NB4 (cell line): ENCODE measurements at places on chromosomes 12 and 14.

DNA sequence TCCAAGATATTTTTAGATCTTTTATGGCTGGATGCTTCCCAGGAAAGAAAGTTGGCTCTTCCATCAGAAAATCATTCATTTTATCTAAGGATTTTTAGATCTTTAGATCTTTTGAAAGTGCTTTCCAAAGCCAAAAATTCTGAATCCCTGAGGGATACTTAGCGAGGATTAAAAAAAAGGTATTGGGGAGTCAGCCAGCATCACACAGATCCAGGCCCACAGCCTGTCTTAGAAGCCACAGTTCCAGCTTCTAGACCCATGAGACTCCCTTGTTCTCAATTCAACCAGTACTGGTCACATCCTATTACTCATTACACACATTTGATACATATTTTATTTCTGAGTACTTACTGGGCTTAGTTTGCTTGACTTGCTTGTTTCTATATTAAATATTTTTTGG, 49.9 kb downstream of the TSPAN8 start:
- DNase-seq = no peak

- no peak for DNase-seq
These were observed 35.4 kb upstream of the APPL2 start for GRCh38 chr12:105271364-105271763.

DNA sequence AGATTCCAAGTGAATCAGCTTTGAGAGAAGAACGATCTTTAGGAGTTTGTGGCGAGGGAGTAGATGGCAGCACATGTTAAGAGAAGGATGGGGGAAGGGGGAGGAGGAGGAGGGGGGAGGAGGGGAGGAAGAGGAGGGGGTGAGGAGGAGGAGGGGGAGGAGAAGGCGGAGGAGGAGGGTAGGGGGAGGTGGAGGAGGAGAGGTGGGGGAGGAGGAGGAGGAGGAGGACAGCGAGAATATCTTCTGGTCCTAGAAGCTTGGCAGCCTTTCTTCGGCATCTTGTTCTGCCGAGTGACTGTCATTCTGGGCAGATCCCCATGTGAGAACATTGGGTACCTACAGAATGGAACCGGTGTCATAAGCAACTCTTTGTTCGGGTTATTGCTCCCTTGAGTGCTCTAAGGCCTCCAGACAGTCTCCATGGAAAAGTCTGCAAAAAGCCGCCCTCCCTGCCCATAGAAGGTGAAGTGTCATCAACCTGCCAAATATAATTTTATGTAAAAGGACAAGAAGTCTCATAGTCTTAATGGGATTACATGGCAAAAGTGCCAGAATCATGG, 6.9 kb downstream of the RFC5 start:
- DNase-seq = no peak

- DNase-seq = no peak
These were observed 28.3 kb downstream of the KCTD10 start for GRCh38 chr12:109448707-109449390.

DNA sequence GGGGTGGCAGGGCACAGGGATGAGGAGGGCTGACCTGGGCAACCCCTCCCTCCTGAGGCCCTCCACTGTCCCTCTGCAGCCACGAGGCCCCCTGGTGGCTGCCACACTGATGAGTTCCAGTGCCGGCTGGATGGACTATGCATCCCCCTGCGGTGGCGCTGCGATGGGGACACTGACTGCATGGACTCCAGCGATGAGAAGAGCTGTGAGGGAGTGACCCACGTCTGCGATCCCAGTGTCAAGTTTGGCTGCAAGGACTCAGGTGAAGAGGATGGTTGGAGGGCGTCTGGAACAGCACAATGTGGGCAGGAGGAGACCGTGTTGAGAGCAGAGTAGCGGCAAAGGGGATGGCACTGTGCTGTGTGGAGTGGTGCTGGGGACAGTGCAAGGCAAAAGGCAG, 25.7 kb upstream of the LRP1-AS start:
- peak; percentile 57 for DNase-seq

- DNase-seq = no peak
These were observed 42.7 kb upstream of the NCOR2 start for GRCh38 chr12:124610021-124610612.

DNA sequence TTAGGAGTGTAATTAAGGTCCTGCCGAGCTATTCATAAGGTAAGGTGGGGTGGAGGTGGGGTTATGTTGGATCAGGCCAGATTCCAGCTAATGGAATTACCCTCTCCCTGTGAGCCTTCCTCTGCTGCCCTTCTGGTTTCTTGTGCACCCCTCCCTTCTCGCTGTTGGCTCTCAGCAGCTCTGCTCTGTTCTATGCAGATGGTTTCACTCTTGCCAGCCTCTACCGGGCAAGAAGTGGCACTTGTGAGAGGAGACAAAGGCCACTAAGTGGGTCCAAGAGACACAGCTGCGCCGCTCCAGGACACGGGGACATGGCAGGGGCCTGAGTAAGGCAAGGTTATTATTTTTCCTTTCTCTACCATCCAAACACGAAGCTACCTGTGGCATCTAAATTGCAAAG, 334.4 kb downstream of the EMP1 start:
- DNase-seq = no peak

GRCh38 chr14:106619606-106620005, 1093.2 kb downstream of the TMEM121 start:
- DNase-seq = peak; percentile 32

- no peak for DNase-seq
These were observed 3.8 kb upstream of the ARHGAP9 start for GRCh38 chr12:57483466-57483865.

DNA sequence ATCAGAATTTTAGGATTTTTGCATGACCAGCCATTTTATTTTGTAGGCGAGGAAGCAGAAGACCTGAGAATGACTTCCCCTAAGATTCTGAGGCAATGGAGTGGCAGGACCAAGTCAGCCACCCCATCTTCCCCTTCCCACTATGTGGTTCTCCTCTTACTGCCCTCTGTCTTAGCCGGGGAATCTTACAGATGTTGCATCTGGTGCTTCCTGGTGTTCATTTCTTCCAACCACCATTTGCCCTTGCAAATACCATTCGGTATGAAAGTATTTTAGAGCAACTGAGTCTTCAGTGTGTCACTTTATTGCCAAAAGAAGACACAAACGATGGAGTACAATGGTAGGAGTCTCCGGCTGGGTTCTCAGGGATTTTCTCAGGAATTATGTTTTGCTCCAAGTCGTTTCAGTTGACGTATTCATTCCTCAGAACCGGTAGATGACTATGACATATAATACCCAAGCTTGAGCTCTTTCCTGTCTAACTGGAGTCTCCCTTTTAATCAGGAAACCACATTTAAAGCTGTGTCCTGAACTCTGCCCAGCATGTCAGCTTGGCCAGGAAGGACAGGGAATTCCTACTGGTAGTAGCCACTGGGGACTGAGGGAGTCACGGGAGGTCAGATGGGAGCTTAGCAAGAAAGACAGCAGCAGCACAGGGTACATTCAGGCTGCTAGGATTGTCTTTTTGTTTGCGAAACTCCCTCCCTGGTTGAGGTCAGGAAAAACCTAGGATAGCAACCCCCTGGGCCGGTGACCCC, 87.0 kb downstream of the SAMD4A start:
- DNase-seq = no peak

GRCh38 chr14:102275866-102276265, 29.1 kb downstream of the MOK start:
- no peak for DNase-seq

DNA sequence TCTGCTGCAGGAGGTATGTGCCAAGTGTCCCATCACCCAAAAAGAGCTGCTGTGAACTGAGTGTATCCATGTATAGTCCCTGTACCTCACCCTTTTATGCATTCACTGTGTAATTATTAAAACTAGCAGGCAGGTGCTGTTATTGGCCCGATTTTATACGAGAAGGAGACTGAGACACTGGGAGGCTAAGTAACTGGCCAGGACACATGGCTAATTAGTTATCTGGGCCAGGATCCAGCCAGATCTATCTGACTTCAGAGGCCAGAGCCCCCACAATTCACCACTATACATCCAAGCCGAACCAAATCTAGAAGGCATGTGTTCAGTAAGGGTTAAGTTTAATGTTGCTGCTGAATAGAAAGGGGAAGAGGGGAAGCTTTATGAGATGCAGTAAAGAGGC, 73.4 kb downstream of the FRMD6 start:
- DNase-seq = no peak

DNA sequence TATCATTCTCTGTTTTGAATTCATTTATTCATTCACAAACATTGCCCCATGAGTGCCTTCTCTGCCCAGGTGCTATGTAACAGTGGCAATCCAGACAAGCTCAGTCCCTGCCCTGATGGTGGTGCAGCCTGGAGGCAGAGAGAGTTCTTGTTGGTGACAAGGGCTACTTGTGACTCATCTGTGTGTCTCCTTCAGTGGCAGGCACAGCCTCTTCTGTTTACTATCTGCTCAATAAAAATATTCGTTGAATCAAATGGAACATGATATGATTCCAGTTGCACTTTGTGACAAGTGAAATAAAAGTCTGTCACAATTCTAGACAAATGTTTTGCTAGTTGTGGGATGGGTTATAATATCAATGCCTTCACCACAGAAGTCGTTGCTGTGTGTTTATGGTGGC, 20.6 kb upstream of the CPM start:
- no peak for DNase-seq

DNA sequence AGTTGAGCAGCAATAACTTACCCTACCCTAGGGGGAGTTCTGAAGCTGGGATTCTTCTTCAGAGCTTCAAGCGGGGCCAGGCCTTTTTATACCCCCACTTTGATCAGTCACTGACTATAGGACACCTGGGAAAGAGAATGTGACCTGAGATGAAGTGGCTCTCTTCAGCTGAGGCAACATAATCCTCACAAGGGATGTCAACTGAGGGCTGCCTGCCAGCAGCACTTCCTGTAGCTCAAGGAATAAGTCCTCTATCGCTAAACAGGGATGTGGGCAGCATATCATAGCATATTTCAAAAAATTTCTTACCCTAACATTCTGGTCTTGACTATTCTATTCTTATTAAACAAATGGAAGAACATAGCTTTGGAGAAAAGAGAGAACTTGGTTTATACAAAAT, 17.4 kb downstream of the LGALS3 start:
- no peak for DNase-seq

DNA sequence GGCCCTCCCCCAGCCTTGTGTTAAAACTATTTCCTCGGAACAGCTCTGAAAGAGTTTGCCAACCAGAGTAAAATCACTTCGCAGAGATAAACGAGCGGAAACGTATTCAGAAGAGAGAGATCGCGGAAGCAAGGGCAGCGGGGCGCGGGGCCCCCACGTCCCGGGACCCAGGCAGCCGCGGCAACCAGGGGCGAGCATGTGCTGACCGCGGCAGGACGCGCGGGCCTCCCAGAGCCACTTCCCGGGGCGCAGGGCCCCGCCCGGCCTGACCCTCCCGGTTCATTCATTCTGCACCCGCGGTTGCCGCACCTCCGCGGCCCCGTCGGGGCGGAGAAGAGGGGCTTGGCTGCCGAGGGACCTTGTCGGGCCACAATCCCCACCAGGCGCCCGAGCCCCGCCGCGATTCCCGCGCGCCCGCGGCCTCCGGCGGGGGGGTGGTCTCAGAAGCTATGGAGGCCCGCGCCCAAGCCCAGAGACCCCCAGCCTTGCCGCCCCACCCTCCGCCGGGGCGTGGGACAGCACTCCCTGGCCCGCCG, 598 bp downstream of the UBE2N start:
- DNase-seq = peak; percentile 70

DNA sequence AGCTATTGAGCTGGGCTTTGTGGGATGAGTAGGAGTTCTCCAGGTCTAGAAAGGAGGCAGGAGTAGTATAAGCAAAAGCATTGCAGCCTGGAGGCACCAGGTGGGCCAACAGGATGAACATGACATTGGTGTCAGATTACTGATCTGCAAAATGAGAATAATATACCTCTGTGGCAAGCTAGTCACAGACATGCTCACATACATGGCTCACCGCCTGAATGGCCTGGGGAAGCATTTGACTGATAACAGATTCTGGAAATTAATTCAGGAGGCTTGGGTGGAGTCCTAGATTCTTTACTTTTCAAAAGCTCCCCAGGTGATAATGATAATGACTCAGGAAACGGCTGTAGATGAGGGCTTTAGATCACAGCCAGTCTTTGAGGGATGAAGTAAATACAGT, 709 bp downstream of the TCL1B start:
- no peak for DNase-seq

- DNase-seq = no peak
These were observed 461.5 kb downstream of the RMST start for GRCh38 chr12:97924122-97924521.

GRCh38 chr12:69007855-69008351, 74.9 kb upstream of the CPM start:
- no peak for DNase-seq

DNA sequence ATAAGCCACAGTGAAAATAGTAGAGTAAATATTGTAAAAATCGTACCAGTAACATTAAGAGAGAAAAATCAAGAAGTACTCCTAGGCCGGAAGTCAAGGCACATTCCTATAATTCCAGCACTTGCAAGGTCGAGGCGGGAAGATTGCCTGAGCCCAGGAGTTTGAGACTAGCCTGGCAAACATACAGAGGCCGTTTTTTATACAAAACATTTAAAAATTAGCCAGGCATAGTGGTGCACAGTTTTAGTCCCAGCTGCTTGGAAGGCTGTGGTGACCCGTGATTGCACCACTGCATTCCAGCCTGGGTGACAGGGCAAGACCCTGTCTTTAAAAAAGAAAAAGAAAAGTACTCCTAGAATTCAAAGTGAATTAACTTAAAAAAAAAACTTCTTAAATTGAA, 341.8 kb downstream of the C12orf50 start:
- no peak for DNase-seq

DNA sequence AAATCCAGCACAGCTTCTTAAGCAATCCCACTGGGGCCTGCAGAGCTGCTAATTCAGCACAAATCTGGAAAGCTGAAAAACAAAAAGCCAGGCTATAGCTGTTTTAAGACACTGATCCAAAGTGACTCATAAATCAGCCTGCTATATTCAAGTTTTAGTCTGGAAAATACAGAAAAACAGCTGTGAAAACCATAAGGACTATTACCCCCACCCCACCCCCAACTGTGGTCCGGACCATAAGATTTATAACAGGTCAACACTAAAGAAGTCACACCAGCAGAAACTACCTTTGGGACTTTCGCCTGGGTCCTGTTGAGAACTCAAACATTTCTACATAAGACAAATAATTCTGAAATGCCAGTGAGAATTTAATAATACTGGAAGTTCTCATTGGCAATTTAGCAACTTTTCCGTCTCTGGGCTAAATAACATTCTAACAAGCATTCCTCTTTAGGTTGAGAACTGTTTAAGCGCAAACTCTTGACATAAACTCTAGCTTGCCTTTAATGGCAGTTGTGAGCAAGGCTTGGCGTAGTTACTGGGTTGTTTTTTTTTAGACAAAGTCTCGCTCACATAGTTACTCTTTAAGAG, 3.3 kb downstream of the LRIG3 start:
- DNase-seq = no peak

- no peak for DNase-seq
These were observed 76.6 kb upstream of the CNTN1 start for GRCh38 chr12:40615590-40615989.

DNA sequence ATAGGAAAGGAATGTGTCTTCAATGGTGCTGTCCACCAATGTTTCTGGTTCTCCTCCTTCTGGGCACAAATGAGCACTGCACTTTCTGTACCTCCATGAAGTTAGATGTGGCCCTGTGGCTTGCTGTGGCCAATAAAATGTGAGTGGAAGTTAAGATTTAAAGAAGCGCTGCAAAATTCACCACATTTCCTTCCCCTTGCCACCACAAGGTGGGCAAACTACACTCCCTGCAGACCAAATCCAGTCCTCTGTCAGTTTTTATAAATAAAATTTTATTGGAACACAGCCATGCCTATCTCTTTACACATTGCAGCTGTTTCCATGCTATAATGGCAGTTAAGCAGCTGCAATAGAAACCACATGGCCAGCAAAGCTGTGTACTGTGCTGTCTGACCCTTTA, 141.4 kb upstream of the TMPO start:
- DNase-seq = peak; percentile 37
